ENCODE measurements at places on chromosomes 12 and 14.

DNA sequence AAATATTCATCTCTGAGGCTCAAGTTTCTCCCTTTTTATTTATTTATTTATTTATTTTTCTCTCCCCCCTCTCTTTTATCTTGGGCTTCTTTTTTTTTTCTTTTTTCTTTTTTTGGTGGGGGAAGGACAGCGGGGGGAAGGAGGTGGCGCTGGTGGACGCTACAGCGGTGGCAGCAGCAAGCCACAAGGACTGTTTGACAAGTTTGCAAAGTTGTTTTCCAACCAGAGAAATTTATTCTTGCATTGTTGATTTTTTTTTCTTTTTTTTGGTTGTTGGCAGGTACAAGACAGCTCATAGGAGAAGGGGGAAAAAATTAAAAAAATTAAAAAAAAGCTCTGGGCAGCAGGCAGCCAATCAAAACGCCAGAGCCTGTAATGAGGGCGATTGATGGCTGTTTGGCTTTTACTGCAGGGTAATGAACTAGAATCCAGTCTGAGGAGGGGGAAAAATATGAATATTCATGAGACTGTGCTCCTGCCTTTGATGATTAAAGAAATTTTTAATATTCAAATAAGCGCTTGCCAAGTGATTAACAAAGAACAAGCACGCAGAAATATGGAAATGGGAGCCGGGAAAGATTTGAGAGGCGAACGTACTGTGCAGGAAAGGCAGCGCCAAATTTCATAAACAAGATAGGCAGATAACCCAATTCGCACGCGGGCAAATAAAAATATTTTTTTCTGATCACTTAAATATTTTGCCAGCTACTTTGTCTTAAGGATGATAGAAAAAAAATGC is 36.2 kb downstream of the BCL11B start:
- no peak for DNase-seq

GRCh38 chr14:68719634-68720384 is 73.1 kb downstream of the ZFP36L1 start:
- no peak for DNase-seq

DNA sequence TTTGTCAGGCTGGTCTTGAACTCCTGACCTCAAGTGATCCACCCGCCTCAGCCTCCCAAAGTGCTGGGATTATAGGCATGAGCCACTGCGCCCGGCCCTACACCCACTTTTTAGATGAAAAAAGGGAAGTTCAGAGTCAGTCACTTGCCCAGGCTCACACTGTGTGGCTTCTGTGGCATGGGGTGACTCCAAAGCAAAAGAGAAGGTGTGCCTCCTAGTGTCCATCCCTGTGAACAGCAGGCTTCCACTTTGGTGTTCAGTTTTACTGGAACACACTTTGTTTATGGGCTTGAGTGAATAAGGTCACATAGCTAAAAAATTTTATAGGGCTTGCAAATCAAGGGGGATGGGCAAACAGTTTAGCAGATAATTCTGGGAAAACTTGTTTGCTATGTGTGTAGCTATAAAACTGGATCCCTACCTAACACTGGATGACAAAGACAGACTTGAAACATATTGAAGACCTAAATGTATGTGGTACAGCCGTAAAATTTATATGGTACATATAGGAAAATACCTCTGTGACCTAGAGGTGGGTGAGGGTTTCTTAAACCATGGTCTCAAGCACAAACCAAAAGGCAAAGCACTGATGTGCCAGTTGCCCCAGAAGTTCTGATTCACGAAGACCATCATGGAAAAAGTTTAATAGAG is 54.9 kb downstream of the EID3 start:
- DNase-seq: peak; percentile 41

DNA sequence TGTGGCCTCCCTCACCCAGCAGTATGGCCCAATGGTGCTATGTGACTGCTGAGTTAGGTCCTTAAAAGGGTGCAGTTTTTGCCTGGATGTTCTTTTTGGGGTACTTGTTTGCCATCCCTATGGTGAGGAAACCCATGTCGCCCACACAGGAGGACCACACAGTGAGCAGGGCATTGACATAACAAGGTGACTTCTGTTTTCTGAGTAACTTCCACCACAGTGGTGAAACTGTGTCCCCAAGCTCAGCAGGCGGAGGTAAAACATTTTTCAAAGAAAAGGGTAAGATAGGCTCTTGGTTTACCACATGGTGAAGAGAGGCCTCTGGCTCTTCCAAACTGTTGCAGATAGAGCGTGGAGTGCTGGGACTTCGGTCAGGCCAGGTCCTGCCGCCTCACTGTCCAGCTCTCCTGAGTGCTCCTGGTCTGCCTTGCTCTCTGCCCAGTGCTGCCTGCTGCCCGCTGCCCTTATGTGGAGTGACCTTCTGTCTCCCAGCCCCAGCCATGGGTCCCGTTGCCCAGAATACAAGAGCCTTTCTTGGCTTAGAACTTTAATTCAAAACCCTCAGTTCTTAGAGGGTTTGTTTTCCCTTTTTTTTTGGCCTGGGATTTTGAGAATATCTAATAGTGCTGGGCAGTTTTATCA is 54.0 kb downstream of the TRAF3 start:
- no peak for DNase-seq

GRCh38 chr12:58727521-58727920 is 192.8 kb downstream of the LRIG3 start:
- peak; percentile 55 for DNase-seq

DNA sequence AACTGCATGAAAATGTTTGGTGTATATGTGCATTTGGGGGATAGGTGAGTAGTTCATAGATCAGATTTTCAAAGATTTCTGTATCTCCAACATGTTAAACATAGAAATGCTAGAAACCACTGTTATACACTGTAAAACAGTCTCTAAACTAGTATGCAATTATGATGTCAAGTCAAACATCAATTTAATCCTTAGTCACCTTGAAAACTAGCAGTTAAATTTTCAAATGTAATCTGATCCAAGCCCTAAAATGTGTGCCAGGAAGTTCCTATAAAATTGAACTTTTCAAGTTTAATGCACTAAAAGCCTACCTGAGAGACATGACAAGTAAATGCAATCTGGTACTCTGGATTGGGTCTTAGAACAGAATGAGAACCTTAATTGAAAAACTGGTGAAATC is 14.5 kb downstream of the SLC35F4 start:
- no peak for DNase-seq

- no peak for DNase-seq
Observed at GRCh38 chr12:52249511-52250047, 16.5 kb downstream of the KRT7 start.

GRCh38 chr14:78576437-78577166 is 406.4 kb downstream of the NRXN3 start:
- DNase-seq: no peak

DNA sequence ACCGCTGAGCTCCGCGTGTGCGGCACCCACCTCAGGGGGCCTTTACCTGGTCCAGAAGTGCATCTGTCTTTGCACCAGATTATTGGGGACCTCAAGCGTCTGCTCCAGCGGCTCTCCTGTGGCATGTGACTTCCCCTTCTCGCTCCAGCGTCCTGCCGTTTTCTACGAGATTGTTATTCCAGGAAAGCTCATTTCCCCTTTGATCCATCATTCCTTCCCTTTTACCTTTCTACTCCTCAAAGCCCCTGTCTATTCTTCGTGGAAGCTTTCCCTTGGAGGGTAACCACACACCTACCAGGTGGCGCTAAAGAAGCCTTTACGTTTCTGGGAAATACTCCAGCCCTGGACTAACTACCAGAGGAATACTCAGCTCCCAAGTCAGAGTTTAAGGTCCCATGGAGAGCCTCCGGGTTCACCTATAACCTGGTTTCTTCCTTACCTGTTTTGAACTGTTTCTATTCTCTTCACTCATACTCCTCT is 1.5 kb downstream of the FKBP4 start:
- DNase-seq: no peak

DNA sequence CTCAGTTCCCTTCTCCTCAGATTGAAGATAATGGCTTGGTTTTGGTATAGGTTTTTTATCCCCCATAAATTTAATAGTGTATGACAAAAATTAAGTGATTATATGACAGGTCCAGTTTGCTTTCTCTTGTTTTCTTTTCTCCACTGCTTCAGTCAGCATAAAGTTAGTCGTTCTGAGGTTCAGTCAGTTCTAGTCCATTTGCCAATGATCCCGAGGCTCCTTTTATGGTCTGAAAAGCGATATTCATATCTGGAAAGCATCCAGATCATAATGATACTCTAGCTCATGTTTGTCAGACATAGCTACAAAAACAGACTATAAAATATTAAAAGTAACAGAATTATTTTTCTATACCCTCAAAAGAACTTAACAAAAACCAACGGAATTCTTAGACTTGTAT is 67.1 kb upstream of the SLC38A4 start:
- no peak for DNase-seq

Data from fibroblast of upper back skin (primary cell).